Esophagus squamous epithelium (tissue), 5 donors: ENCODE measurements at places on chromosomes 4 and X.

DNA sequence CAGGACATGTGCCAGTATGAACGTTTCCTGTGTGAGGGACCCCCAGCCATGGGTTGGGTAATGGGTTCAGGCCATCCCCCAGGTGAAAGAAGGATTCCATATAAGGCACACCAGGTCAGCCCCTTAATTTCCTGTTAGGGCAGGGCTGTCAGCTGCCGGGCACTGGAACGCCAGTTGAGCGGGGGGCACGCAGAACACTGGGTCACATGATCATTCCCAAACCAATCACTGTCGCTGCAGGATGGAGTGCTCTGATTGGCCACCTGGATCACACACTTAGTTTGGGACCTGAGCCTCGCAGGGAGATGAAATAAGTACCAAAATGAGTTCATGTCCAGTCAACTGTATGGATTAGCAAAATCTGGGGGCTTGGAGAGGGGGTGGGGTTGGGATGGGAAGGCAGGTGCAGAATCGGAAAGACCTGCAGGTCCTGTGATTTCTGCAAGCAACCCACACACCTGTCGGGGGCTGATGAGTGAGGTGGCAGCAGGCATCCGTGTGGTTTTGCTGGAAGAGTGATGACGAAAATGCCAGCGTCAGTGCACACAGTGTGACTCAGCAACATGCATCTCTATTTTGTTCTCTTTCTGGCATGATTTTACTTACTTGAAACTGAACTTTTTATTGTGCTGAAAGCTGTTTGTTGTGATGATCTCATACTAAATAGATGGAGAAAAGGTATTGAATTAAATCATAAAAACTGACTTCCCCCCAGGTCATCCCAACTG, 32.2 kb downstream of the RNF212 start:
- no peak for DNase-seq

GRCh38 chrX:51420610-51421009, 75.8 kb downstream of the NUDT11 start:
- no peak for DNase-seq

GRCh38 chrX:11531226-11531625, 134.5 kb downstream of the ARHGAP6 start:
- no peak for DNase-seq

DNA sequence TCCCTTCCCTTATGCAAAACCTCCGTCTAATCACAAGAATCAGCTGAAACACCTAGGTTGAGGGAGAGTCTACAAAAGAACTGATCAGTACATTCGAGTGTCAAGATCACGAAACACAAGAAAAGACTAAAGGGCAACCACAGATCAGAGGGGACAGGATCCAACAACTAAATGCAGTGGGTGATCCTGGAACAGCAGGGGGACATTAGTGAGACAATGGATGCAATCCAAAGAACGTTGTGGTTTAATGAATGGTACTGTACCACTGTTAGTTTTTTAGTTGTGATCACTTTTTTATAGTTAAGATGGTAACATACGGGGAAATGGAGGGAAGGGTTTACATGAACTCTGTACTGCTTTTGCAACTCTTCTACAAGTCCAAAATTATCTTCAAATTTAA, 79.2 kb downstream of the RELL1 start:
- no peak for DNase-seq

DNA sequence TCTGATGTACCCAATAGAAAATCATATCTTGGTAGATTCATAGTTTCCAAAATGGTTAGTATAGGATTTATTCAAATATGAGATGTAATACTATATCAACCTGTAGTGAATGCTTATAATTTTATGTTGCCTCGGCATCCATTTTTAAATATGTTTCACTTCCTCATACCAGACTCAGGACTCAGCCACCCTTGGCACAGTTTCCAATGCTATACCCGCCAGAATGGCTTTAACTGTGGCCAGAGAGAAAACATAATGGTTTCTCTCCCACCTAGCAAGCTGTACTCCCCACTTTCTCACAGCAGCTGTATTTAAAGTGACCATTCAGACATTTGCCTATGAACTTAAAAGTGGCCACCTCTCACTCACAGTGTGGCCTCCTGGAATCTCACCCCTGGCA, 466.6 kb upstream of the PABPC4L start:
- no peak for DNase-seq

- no peak for DNase-seq
These were observed 61.4 kb downstream of the SMARCA1 start for GRCh38 chrX:129461801-129462456.

GRCh38 chr4:132016703-132017350, 1132.3 kb upstream of the PCDH10 start:
- no peak for DNase-seq

DNA sequence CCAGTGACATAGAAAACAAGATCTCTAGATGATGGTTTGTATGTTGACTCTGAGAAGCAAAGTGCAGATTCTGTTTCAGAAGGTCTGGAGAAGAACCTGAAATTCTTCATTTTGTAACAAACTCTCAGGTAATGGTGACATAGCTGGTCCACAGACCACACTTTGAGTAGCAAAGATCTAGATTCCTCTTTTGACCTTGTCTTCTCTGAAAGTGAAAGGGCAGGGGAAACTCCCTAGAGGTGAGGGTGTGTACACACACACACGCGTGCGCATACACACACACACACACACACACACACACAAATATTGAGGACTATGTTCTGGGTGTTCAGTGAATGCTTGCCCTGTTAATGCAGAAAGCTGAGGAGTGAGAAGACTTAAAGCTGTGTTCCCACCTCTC, 110.1 kb downstream of the NHSL2 start:
- no peak for DNase-seq

GRCh38 chr4:40918330-40918729, 168.6 kb downstream of the NSUN7 start:
- no peak for DNase-seq

- DNase-seq: no peak
These were observed 363.9 kb downstream of the PPP1R2C start for GRCh38 chrX:42414057-42414456.

DNA sequence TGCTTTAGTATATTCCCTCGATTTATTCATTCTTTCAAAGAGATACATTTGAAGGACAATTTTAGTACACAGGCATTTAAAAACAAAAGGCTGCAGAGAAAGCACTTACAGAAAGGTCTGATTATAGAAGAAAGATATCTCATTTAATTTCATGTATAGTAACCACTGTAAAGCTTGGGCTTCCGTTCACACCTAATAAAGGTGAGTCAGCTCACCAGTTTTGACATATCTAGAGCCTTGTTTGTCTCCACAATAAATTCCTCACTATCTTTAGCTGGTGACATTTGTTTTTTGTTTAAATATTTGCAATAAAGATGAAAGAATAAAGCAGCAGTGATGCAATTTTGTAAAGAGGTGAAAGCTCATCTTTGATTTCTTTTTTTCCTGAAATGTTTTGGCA, 1.1 kb upstream of the EPHA5 start:
- DNase-seq: no peak

- no peak for DNase-seq
These were observed 958 bp downstream of the CUL4B start for GRCh38 chrX:120559804-120560203.

DNA sequence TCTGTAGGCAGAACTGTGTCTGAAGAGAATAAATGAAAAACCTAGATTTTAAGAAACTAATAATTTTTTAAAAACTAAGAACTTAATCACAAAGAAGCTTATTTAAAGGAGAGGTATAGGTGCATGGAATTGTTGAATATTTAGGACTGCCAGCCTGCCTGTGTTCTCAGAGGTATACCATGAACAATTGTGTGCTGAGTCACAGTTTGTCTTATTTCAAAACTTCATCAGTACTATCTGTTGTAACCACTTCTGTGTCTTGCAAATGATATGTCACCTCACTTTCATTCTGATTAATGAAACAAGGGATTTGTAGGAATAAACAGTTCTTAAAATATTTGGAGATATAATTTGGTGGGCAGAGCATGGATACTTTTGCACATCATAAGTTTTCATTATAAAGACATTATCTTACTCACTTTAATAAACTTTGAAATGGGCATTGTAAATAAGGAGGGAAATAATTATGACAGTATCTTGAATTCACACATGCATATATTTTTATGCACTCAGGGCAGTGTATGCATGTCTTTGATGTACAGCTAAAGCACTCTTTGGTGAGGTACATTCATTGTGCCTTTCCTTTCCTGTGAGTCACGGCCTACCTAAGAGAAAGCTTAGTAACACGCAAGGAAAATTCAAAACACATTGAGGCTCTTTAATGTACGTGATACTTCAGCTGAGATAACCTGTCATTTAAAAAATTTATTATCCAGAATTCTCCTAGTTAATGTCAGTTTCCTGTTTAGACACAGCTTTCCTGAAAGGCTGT, 31.7 kb downstream of the STOX2 start:
- DNase-seq: no peak

DNA sequence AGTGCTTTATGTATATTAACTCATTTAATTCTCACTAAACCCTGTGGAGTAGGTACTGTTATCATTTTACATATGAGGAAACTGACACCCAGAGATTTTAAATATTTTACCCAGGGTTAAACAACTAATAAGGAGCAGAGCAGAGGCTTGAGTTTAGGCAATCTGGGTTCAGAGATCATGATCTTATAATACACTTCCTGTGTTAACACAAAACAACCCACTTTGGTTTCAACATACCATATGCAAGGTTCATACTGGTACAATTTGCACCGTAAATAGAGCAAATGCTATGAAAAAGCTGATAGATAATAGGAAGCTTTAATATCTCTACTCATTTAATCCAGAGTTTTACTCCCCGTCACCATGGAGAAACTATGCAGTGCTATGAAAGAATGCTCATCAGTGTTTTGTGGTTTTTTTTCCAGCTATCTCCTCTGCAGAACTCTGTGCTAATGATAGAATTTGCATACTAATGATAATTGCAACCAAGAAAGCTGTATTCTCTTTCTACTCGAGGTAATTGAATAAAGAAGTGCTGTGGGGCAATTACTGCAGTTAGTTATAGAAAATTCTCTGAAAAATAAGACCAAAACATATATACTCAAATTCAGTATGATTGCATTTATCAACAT, 138.8 kb upstream of the MAP9 start:
- no peak for DNase-seq

DNA sequence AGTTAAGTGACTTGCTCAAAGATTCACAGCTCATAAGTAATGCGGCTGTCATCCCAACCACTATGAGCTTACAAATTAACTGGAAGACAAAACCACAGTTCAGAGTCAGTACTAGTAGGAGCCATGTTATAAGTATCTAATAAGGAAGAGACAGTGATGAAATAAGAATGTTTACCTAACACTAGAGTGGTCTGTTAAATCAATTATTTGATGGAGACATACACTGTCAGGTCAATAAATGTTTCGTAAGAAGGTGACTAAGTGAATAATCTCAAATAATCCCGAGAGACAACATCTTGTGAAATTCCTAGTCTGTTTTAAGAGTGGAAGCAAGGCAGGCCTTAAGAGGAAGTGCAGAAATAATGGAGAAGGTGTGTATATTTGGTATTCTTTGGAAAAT, 25.8 kb upstream of the AMELX start:
- DNase-seq: no peak

- no peak for DNase-seq
These were observed 274.3 kb upstream of the TACR3 start for GRCh38 chr4:103994059-103994458.

- no peak for DNase-seq
These were observed 37.6 kb downstream of the CTBP1 start for GRCh38 chr4:1211371-1211770.

DNA sequence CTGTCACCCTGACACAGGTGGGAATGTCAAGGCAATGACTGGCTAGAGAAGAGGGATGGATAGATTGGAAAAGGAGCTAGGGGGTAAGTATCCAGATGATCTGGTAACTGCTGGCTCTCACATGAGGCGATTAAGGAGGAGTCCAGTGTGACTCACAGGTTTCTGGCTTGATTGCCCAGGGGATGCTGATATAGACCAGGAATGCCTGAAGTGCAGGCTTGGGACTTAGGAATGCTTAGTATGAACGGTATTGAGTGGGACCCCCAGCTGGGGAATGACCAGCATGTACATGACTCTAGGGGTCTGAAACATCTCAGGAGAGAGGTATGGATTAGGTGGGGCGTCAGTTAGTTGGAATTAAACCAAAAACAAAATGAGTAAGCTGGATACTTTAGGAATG, 65.8 kb upstream of the PRPS1 start:
- no peak for DNase-seq

DNA sequence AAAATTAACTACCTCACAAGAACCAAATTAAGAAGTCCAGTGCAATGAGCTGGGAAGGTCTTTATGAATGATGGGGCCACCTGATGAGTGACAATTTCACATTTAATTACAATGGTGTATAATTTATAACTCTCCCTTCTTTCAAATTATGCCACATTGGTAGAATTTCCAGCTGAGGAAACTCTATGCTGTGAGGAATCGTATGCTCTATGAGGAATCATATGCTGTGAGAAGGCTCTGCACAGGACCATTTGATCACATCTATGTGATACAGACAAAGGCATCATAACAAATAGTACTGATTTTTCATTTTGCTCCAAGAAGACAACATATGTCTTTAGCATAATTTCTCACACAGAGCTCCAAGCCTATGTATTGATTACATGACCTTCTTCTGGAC, 69.3 kb downstream of the PDHA2 start:
- DNase-seq: no peak

DNA sequence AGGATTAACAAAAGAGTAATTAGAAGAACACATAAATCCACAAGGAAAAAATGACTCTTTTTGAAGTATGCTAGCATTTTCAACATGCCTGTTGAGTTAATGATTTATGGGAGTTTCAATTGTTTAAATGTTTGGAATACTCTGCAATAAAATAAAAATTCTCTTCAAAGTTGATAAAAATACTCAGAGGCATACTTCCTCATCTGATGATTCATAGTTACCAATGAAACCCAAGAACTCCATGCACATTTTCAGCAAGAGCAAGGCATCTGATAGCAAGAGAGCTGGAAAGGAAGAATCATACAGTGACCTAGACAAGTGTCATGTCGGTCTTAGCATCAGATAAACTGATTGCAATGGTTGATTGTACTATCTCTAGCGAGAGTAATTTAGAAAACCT, 443.7 kb upstream of the ATOH1 start:
- DNase-seq: no peak
